ENCODE measurements at places on chromosomes 2 and 18.

DNA sequence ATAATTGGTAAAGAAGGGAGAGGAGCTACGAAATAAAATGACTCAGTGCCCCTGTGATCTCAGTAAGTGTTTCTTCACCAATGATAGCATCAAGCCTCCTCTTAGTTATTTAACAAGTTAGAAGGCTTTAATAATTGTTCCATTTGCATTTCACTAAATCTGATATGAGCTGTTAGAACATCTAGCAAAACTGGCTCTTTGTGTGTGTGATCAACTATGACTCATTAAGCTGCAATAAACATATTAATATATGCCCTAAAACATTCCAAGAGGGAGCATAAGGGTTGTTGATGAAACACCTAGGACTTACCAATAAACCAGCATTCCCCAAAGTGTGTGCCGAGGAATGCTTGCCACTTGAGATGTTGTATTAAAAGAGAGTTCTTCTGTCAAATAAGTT, 115.2 kb downstream of the OSBPL6 start:
- DNase-seq: no peak

- no peak for DNase-seq
Measured at GRCh38 chr18:73674125-73674865, 473.3 kb downstream of the FBXO15 start.

DNA sequence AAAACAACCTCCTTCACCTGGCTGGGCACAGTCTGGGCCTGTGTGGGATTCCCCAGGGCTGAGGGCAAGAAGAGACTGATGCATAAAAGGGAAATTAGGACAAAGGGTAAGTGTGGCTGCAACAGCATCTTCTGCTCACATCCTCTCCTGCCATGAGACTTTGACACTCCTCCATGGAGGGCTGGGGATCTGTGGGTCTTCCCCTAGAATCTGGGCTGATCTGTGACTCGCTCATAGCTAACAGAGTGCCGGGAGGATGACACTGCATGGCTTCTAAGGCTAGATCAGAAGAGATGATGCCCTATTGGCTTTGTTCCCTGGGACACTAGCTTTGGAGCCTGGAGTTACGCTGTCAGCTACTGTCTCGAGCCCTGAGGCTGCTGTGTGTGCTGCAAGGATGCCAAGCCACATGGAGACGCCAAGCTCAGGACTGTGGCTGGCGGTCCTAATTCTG, 24.3 kb downstream of the MOCOS start:
- DNase-seq: no peak

GRCh38 chr18:57390044-57390443, 37.7 kb downstream of the ST8SIA3 start:
- DNase-seq: no peak

- no peak for DNase-seq
Measured at GRCh38 chr18:58937887-58938267, 73.2 kb downstream of the ZNF532 start.

- DNase-seq: no peak
Measured at GRCh38 chr2:188381614-188382013, 89.9 kb downstream of the GULP1 start.

GRCh38 chr2:105625632-105626031, 119.1 kb upstream of the NCK2 start:
- DNase-seq: no peak

DNA sequence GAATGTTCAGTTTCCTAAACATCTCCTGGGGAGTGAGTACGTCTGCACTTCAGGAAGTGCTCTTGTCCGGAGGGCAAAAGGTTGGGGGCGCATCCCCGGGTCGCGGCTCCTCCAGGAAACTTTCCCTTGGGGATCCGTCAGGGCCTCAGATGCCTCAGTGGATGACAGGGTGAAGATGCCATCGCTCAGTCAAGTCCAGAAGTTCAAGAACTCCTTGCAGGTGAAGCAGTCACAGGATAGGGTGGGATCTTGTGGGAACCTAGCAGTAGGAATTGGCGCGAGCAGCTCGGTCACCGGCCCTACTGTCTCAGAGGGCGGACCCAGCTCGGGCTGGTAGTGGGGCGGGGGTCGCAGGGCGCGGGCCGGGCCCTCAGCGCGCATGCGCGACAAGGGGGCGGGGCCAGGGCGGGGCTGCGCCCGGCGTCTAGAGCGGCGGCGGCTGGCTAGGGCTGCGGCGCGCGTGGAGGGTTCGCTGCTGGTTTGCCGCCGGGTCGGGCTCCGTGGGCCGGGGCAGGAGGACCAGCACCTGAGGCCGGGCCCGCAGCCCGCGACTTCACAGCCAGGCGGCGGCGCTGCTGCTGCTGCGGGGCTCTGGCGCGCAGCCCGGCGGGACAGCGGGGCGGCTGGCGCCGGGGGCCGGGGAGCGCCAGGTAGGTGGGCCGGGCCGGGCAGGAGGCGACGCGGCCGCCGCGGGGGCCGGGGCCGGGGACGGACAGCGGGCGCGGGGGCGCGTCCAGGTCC, at the start of gene INPP4A:
Gene INPP4A, plus strand, starts transcription at position 423 of the 741 bp plus-strand sequence. CDS start 75,191 bp downstream, outside the sequence.
- peak; percentile 73 for DNase-seq

- no peak for DNase-seq
Measured at GRCh38 chr2:131039908-131040660, 53.2 kb downstream of the FAM168B start.

DNA sequence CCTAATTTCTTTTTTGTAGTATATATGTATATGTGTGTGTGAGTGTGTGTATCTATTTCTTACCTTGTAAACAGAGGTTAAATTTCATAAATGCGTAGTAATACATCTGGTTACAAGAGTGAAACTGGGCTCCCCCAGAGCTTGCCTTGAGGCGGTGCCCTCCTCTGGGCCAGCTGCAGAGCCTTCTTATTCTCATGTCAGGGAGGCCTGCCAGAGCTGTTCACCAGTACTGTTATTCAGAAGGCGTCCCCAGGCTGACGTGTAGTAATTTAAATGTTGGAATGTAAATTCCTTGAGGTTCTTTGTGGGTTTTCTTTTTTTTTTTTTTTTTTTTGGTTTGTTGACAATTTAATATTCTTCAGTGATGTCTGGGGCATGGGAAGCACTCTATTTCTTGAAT, 11.2 kb downstream of the COPS8 start:
- DNase-seq: no peak

DNA sequence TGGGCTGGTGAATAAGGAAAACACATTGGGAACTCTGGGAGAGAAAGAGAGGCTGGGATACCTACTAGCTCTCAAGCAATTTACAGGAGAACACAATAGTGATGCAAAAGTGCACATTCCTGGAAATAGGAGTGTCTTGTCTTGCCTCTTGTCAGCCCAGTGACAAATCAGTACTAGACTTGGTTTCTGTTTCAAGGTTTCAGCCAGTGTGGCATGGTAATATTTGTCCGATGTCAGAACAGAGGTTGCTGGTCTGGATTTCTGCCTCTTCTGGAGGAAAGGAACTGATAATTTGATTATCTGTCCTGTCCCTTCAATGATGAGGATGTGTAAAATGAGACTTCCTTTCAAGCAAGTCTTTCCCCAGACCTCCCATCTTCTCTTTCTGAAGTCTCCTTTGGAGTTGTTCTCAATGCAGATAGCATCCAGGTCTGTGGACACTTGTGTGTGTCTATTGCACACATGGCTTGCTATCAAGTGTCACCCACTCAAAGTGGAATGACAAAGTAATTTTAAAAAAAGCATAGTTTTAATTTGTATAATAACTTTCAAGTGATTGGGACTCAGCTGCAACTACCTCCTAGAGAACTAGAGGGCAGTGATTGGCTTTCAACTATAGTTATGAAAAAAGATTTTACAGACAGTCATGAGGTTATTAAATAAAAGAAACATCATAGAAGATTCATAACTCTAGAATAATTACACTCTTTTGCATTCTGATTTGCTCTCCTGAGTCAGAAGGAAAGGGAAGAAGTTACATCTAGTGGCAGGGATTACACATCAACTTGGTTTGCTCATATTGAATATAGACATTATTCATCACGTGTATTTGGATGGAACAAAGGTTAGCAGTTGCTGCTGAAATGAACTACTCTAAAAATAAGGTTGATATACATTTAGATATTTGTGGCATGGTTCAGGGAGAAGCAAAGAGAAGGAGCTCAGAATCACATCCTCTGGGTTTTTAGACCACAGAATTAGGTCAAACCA, 4.5 kb downstream of the GPR39 start:
- no peak for DNase-seq

DNA sequence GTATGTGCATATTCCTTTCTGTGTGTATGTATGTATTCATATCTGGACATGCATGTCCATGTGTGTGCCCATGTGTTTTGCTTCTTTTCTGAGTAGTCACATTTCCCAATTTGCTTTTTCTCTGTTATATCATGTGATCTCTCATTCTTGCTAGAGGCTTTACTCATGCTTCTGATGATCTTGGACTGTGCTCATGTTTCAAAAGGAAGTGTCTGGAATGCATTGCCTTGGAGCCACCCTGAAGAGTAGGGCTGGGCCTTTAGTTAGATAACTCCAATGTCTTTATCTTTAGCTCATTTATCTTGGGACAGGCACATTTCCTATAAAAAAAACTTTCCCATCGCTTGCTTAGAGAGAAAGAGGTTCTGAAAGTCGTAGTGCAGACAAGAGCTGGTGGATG, 859.2 kb downstream of the CNTNAP5 start:
- DNase-seq: no peak

GRCh38 chr2:10835052-10835970, 22.7 kb upstream of the PDIA6 start:
- DNase-seq: peak; percentile 62

GRCh38 chr2:18795906-18796305, 206.5 kb upstream of the NT5C1B start:
- DNase-seq: no peak

- no peak for DNase-seq
Measured at GRCh38 chr2:150981826-150982225, 279.8 kb downstream of the RBM43 start.

GRCh38 chr18:36811955-36812354, 16.8 kb downstream of the TPGS2 start:
- no peak for DNase-seq

GRCh38 chr2:127559454-127559853, 24.0 kb downstream of the MYO7B start:
- DNase-seq: no peak
